OCI-M1 (cell line): ENCODE measurements at places on chromosomes 5 and 9.

GRCh38 chr5:75067434-75067833 is 15.1 kb upstream of the GCNT4 start:
- DNase-seq, result no peak

GRCh38 chr9:72903103-72903502 is 49.8 kb downstream of the ALDH1A1 start:
- DNase-seq, result no peak

- DNase-seq, result peak; percentile 72
Observed at GRCh38 chr5:61333321-61333953, 1.4 kb downstream of the ZSWIM6 start.

DNA sequence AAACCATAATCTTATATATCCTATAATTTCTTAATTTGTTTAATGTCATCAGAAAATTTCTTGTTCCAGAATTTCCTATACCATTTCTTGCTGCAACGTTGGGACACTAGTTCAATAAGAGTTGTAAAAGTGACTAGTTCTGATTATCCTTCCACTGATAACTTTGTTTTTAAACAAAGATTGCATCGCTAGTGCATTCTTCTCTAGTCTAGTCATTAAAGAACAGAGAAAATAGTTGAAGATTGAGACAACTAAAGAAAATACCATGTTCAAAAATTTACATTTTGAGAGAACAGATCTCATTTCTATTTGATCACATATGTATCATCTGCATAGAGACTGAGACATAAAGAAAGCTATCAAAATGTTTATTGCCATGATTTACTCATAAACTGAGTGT is 1888.2 kb downstream of the EFNA5 start:
- no peak for DNase-seq

DNA sequence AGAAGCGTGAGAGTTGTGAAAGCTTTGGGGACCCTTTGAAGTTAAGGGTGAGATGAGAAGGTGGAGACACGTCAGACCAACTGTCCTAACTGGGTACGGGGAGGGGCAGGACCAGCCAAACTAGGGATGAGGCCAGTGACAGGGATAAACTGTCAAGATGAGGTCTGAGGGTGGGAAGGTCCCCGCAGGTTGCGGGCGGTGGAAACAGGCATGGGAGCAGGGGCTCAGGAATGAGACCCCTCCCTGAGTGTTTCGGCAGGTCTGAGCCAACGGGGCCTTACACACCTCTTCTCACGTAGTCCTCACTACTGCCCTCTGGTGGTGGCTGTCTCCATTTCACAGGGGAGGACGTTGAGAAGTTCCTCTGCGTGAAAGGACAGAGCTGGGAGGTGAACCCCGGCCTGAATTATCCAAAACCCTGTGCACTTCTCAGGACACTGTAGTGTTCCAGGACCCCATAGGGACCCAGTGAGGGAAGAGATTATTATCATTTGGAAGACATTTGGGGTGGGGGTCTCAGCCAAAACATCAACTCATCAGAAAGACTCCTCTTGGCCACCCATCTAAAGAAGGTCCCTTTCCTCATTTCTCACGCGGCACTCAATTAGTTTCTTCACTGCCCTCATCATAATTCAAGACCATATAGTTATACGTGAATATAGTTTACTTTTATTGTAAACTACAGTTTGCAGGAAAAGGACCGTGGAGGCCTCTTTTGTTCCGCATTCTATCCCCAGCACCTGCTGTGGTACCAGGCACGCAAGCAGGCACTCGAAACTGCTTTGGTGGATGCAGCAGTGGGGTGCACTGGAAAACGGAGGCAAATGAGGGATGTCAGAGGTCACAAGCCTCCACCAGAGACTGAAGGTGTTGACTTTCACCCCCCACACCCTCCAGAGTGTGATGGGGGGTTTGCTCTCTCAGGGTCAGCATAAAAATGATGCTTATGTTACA is 21.7 kb upstream of the NANS start:
- peak; percentile 91 for DNase-seq

DNA sequence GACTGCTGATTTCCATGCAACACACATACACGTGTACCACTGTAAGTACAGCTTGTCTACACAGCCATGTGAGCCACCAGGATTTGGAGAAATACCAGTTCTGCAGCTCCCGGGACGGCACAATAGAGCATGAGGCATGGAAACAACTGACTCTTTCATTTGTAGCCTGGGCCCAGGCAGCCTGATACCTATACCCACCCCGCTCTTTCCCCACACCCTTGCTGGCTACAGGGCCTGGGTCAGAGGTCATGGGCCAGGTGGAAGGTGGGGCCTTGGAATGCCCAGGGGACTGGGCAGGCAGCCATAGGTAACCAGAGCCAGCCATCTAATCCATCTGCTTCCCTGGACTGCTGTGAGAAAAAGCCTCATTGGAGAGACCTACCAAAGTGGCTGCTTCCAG is 39.0 kb upstream of the ZSWIM6 start:
- no peak for DNase-seq

DNA sequence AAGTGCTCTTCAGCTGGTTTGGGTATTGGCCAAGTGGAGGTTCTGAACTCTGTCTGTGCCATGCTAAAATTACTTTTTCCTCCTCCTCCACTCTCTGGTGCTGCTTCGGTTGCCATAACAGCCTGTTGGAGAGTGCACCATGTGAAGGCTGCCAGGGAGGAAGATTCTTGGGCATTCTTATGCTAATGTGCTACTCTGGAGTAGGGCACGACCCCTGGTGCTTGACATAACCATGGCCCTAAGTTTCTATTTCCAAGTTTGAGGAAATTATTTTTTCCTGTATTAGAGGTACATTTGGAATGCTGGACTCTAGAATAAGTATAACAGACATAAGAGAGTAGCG is 111.6 kb downstream of the ARHGAP26 start:
- DNase-seq, result no peak

DNA sequence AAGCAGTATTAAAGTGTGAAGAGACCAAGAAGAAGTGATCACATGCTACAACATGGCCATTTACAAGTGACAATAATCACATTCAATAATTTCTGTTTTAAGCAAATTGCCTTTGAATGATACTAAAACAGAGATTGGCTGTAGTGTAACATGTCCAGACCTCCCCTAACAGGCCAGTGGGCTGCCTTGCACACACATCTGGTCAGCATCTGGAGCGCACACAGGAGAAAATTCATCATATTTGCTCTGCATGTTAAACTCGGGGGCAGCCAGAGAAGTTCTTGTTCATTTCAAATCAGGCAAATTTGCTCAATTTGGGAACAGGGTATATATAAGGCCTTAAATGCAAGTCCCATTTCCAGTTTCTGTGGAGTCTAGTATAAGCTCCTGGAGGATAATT is 111.1 kb upstream of the FBXL7 start:
- DNase-seq, result peak; percentile 34

GRCh38 chr5:172418862-172419814 is 35.2 kb downstream of the SH3PXD2B start:
- DNase-seq, result no peak

GRCh38 chr5:173258466-173258865 is 23.5 kb upstream of the NKX2-5 start:
- DNase-seq, result no peak

DNA sequence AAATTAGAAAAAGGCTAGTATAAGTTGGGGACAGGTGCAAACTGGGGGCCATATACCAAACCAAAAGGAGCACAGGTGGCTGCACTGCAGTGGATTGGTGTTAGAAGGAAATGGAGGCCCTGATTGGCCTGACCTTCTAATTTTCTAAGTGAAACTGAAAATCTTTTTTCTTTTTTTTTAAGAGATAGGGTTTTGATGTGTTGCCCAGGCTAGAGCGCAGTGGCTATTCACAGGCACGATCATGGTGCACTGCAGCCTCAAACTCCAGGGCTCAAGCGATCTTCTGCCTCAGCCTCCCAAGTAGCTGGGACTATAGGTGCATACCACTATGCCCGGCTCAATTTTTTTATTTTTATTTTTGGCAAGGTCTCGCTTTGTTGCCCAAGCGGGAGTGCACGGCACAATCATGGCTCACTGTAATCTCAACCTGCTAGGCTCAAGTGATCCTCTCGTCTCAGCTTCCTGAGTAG is 9.8 kb upstream of the CCDC69 start:
- no peak for DNase-seq

- DNase-seq, result no peak
Observed at GRCh38 chr9:69768716-69769115, 8.9 kb upstream of the PTAR1 start.

DNA sequence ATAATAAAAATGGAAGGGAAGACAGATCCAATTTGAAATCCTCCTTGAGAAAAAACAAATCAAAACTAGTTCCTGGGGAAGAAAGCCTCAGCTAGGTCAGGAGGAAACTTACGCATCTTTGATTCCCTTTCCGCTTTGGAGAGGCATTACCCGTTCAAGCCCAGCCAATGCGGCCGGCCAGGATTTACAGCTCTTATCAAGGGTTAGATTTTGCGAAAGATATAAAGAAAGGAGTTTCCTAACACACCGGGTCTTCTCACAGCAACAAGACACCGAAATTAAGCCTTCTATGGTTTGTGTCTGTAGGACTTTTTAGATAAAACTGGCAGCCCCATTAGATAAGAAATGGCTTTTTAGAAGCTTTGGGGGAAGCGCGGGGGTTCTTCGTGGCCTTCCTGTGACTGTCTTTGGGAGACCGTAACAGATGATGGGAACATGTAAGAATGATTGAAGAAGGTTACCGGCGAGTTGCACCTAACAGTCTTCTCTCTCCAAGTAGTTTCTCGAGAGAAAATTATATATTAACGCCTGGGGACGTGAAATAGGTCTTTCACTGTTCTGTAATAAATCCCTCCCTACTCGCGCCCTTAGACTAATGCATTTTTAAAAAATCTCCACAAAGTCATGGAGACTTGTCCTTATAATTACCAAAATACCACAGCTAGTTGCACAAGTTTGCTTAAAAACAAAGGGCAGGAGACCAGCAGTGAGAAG is 1.3 kb upstream of the ISL1 start:
- DNase-seq, result no peak

DNA sequence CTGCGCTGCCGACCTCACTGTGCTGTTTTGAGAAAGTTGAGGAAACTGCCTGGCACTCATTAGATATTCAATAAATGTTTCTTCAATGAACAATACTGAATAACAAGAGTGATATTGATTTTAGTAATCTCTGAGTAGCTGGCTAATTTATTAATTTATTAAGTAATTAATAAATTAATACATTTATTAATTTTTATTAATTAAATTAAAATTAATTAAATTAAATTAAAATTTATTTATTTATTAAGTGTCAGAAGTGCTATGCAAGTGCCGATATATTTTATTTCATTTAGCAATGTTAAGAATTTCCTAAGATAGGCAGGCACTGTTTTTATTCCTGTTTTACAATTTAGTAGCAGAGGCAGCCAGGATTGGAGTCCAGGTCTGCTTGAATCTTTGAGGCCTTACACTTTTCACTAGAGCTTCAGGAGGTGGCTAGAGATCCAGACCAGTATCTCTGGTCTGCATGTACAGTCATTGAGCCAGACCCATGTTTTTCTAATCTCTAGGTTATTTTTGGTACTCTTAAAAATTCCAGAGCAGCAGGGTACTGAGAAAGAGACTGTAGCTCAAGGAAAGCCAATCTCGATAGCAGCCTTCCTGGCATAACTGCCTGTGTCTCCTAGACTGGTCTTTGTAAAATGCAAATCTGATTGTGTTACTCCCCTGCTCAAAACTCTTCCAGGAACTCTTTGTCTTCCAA is 109.2 kb downstream of the ARHGEF28 start:
- no peak for DNase-seq

DNA sequence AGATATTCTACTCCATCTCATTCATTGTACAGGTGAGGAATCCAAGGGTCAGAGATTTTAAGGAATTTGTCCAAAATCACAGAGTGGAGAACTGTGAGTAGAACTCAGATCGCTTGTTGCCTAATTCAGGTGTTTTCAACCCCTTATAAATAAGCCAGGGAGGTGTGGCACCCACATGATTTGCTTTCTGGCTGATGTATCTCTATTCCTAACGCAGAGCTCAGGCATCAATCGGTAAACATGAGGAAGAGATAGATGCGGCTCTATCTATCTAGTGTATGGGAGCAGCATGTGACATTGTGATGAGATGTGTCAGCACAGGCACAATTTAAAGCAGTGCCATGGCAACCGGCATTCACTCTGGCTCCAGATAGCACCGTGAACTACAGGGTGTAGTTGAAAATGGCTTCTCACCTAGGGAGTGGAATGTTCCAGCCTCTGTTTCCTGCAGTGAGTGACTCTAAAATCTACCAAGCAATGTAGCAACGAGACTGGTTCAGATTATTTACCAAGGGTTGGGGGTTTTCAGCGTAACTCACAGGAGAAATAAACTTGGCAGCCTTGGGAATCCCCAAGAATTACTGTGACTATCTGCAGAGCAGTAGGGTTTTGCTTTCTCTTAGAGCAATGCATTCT is 53.4 kb upstream of the SUB1 start:
- DNase-seq, result peak; percentile 33
